ENCODE measurements at places on chromosomes 11 and 22. TPM values are rescaled to one million over a fixed set of nuclear protein-coding genes. Genes with fewer than 3 reads are reported as not detected.

DNA sequence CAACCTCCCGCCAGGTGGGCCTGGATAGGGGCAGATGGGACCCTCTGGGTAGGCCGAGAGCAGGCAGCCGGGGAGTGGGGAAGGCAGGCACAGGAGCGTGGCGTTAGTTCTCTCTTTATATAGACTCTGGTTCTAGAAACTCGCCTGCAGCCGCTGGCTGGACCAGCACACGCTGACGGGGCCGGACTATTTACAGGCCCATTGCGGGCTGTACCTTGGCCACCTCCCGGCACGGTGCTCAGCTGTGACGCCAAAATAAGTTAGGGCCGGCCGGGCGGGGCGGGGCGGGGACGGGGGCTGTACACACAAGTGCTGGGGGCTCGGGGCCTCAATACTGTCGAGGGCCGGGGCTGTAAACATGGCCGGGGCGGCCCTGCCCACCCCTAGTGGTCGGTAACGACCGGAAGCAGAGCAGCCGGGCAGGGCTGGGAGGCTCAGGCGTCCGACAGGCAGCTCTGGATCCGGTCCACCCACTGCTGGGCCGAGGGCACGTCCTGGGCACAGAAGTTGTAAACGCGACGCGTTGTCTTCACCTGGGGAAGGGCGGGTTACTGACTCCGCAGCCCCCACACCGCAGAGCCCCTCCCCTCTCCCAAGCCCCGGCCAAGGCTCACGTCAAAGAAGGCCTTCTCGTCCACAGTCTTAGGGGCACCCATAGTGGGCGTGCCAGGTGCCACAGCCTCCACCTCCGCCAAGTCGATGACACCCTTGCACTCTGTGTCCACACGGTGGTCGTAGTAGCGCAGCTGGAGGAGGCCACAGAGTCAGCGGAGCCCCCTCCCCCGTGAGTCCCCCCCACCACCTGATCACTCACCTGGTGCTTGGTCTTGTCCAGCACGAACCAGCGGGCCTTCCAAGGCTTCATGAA, 27.9 kb downstream of the SBF1 start:
- DNase-seq, result no peak

DNA sequence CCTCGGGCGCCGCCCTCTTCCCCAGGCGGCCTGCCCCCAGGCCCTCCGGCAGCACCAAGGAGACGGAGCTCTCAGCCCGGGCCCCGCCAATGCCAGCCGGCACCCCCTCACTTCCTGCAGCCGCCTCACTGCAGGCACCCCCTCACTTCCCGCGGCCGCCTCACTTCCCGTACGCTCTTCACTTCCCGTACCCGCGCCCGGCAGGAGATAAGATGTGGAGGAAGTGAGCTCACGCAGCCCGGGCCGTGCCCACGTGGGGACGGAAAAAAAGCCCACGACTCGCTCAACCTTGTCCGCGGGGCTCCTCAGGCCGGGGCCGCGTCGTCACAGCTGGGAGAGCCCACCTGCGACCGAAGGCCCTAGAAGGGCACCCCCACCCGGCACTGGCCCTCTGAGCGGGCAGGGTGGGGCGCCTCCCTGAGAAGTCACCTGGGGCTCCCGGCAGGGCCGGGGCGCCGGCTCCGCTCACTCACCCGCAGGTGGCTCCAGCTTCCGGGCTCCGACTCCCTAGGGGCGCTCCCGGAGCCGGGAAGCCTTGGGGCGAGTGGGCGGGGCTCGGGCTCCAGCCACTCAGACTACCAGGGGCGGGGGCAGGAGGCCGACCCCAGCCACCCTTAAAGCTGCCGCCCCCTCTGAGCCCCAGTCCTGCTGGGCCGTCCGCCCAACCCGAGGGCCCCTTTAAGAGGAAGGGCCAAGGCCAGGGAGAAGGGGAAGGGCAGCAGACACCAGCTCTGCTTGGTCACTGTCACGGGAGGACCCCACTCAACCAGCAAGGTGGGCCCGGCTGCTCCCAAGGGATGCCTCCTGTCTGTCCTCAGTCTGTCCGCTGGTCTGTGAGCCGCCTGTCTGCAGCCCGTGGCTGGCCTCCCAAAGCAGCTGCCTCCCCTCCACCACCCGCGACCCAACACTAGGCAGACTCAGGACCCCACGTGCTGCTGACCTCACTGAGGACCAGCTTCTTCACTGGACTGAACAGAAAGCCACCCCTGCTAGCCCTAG, 31.4 kb downstream of the PISD start:
- peak; percentile 71 for DNase-seq

DNA sequence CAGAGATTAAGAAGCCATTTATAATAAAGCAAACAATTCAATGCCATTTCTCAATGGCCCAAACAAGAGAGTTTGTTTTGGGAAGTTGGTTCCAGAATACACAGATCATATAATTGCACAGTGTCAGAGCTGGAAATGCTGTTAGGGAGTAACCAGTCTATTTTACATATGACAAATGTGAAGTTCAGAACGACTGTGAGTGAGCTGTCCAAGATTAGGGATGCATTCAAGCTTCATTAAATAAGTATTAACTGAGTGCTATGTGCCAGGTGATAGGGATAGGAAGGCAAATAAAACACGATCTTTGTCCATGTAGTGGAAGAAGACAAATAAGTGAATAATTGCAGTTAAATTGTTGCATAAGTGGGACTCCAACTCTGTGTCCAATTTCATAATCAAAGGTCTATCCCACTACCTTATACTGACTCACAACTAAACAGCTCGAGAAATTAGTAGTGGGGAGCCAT, 33.1 kb upstream of the PICALM start:
- DNase-seq, result no peak

MOGAT2 gene
- not detected for total RNA-seq

GRCh38 chr11:78920329-78920728, 345.7 kb upstream of the NARS2 start:
- no peak for DNase-seq

GRCh38 chr22:46941968-46942798, 179.7 kb downstream of the TBC1D22A start:
- no peak for DNase-seq

DNA sequence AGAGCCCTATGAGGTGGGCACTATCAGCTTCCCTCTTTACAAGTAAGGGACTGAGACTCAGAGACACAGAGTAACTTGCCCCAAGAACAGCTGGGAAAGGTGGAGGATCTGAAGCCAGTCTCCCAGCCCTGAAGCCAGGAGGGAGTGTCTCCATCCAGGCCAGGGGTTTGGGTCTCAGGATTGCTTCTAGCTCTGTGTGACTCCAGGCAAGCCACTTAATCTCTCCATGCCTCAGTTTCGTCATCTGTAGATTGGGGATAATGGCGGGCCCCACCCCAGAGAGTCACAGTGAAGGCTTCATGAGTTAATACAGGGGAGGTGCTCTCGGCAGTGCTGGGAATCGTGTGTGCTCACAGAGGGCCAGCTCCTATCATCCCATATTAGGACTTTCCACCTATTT, 10.5 kb downstream of the MAP4K2 start:
- DNase-seq, result no peak

SESN3 gene
- 0.66 TPM for total RNA-seq

NPAS4 gene
- 1.3 TPM for total RNA-seq

- no peak for DNase-seq
Observed at GRCh38 chr22:46245511-46245910, 4.6 kb downstream of the CDPF1 start.

CRACR2B gene
- total RNA-seq, result not detected

- peak; percentile 51 for DNase-seq
Observed at GRCh38 chr22:36192542-36192941, 9.1 kb downstream of the APOL4 start.

- peak; percentile 78 for DNase-seq
Observed at GRCh38 chr11:35144136-35144741, 5.3 kb downstream of the CD44 start.

GRCh38 chr11:130418756-130419155, 9.7 kb downstream of the ADAMTS8 start:
- DNase-seq, result no peak

DNA sequence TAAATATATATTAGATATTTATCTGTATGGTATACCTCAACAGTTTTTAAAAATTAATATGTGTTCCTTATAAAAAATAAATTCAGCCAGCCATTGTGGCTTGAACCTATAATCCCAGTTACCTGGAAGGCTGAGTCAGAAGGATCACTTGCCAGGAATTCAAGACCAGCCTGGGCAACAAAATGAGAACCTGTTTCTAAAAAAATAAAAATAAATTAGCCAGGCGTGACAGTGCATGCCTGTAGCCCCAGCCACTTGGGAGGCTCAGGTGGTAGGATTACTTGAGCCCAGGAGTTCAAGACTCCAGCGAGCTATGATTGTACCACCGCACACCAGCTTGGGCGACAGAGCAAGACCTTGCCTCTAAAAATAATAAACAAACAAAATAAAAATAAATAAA, 54.9 kb downstream of the PHF21A start:
- DNase-seq, result no peak

OR5A1 gene
- total RNA-seq, result not detected

OR5B21 gene
- not detected for total RNA-seq

ZNF143 gene
- total RNA-seq, result 24.0 TPM

GRCh38 chr11:37914859-37915258, 1316.8 kb upstream of the RAG2 start:
- no peak for DNase-seq

DNA sequence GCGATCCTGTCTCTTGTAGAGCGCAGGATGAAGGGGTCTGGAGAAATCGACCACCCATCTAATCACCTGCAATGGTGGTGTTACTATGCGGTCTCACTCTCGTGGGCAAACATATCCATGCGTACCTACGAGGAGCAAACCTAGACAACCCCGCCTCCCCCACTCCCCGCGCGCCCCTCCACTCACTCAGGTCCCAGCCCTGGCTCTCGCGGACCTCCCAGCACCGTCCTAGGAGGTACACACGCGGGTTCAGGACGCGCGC, 887 bp downstream of the TRPC6 start:
- no peak for DNase-seq

GRCh38 chr11:64854534-64855502, 10.4 kb upstream of the CDC42BPG start:
- DNase-seq, result peak; percentile 100

KRTAP5-10 gene
- total RNA-seq, result not detected

- DNase-seq, result no peak
Observed at GRCh38 chr11:72478669-72479068, 44.3 kb upstream of the CLPB start.

DNA sequence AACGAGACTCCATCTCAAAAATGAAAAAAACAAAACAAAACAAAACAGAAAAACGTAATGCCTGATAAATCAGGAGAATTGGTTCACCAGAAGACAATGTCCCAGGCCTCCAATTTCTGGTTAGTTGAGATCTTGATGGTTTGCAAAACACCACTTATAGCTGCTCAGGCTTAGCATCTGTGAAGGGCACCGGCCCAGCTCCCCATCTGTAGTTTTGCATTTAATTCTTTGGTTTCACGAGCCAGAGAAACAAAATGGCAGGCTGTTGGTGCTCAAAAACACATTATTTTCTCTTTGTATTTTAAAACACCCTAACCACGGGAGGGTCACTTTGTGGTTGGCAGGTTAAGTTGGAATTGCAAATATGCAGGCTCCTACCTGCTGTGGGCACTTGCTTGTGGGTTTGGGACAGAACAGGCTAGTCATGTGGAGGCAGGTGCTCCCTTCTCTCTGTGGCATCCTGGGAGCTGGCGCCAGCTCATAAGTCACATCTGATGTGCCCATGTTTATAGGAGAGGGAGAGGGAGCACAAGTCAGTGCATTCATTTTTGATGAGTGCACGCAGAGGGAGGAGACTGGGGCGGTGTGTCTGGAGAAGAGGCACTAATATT, 145.9 kb downstream of the CEP164 start:
- DNase-seq, result no peak

OR10G4 gene
- not detected for total RNA-seq

SLC22A12 gene
- total RNA-seq, result not detected

DNA sequence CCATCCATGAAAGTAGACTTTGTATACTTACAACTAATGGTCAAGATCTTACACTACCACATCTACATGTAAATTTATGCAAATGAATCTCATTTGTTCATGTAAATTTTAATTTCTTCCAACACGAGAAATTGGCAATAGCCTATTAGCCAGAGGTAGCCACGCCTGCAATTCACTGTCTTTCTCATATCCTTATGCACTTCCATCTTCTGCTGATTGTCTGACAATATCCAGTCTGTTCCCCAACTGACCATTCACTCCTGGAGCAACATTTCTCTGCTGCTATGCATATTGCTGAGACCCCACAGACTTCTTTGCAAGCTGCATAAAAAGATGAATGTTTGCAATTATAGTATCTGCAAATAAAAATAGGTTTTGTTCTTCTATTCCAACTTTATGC, 2.5 kb downstream of the NNMT start:
- no peak for DNase-seq

GRCh38 chr11:70526116-70527045, 128.1 kb downstream of the CTTN start:
- no peak for DNase-seq

MAML2 gene
- 8.7 TPM for total RNA-seq

DNA sequence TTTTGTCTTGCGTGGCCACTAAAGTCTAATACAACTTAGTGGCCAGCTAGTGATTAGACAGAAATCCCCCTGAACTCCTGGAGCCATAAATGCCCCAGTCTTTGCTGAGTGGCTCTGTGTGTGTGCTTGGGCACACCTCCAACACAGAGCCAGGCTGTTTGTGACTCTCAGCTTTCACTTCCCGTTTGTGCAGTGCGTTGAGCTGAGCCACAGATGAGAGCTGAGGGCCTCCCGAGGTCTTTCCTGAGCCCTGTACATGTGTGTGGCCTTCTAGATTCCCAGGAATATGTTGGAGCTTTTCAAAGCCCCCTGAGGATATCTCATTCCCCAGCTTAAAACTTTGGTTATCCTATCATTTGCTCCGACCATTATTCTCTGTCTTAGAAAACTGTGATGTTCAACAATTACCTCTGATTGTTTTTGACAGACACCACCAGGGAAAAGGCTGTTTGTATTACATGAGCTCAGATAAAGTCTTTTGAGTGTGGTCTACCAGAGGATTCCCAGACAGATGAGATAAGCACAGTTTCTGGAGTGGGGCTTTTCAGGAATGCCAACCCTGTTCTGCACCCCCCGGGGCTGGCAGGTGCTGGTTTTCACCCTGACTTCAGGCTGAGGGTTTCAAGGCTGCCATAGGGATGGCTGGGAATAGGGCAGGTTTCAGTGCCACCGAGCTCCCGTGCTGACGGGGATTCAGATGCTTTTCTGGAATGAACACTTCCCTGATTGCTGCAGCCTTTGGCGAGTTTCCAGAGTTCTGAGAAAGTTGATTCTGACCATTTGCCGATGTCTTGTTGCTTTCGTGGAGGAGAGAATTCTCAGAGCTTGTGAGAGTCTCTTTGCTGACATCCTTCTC, 23.8 kb downstream of the IGHMBP2 start:
- DNase-seq, result no peak

DNA sequence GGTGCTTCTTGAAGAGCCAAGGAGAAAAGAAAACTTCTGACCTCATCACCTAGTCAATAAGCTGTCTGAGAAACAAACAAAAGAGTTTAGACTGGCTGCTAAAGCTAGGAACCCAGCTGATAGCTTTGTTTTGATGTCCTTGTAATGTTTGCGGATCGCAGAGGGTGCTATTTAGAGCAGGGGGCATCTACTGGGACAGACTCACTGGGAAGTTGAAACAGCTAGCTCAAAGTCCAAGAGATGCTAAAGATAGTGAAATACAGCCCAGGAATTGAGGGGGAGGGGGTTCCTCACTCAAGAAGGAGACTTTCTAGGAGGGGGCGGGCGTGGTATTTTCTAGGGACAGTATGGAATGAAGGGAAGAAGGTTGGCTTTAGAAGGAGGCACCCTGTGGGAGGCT, 18.9 kb downstream of the ZBTB16 start:
- DNase-seq, result no peak
